ENCODE measurements at places on chromosomes 13 and 19.

- DNase-seq: no peak
These were observed 33.7 kb downstream of the SIAH3 start for GRCh38 chr13:45817833-45818232.

GRCh38 chr13:40375489-40376171, 290.8 kb downstream of the FOXO1 start:
- DNase-seq: no peak

GRCh38 chr13:39159846-39160370, 121.7 kb downstream of the NHLRC3 start:
- no peak for DNase-seq

DNA sequence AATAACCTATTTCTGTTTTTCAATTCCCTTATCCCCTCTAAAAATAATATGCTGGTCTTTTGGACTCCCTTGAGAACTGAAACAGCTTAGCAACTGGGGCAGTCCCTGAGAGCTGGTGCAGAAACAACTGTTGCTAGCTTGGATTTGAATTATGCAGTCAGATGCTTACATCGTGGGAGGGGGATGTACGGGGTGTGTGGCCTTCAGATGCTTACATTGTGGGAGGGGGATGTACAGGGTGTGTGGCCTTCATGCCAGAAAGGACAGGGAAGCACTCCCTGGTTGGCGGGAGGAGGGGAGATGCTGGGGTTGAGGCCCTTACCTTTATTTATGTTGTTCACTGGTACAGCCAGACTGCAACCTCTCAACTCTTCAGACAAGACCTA, 25.6 kb downstream of the LRCH1 start:
- no peak for DNase-seq

DNA sequence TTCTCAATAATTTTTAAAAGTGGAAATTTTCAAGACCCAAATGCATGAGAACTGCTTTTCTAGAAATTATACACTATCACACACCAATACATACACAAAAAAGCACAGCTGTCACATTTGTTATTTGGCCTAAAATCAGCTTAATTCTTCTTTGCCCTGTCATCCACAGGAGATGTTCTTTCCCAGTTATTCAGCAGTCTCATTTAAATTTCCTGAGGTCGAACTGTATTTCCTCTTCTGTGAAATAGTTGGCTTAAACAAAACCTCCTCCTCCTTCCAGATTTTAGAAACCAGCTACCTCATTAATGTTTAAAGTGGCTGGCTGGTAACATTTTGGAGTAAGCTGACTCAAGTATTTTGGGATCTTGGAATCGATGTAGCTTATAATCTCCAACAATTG, 39.1 kb downstream of the SMAD9 start:
- DNase-seq: no peak

DNA sequence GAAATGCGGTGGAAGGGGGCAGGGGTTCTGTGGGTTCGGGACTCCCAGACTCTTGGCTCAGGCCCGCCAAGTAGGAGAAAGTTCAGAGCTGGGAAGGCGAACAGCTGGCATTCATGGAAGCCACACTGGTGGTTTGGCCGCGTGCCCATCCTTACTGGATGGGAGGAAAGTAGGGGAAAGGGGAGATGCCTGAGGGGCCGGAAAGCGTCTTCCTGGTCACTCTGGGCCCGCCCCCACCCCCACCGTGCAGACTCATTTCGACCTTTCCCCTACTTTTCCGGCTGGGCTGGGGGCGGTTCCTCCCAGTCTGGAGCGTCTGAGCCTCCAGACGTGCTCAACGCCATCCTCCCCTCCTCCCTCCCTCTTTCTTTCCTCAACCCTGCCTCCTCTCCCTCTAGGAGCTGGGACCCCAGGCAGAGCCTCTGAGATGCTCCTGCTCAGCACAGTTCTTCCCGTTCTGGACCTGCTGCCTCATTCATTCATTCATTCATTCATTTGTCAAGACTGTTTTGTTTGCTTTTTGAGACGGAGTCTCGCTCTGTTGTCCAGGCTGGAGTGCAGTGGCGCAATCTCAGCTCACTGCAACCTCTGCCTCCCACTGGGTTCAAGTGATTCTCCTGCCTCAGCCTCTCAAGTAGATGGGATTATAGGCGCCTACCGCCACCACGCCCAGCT, 3.5 kb downstream of the ANGPTL4 start:
- DNase-seq: no peak

DNA sequence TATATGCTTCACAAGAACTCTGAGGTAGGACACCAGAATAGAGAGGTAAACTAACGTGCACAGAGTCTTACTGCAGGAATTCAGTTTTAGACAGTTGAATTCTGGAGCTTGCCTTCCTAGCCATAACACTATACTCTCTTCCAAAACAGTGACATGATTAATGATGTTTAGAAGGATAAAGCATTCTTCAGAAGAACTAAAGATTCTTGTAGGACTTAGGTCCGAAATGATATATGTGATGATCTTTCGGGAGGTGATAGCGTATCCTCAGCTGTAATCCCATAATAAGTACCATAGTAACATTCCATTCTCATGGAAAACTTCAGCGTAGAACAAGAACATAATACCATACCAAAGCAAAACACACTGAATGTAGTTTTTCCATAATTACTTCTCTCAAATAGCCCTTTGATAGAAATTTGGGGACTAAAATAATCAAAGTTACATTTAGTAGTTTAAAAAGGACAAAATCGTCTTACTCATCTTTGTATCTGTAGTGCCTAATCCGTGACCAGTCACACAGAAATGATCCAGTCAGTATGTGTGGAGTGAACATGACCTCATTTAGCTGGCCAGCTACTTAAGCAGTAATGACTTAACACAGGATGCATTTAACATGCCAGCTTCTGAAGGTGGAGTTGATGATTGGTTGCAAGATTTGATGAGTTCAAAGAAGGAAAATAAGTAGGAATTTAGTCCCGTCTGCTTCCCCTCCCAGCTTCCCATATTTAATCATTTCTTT, 38.4 kb downstream of the PIBF1 start:
- DNase-seq: no peak

DNA sequence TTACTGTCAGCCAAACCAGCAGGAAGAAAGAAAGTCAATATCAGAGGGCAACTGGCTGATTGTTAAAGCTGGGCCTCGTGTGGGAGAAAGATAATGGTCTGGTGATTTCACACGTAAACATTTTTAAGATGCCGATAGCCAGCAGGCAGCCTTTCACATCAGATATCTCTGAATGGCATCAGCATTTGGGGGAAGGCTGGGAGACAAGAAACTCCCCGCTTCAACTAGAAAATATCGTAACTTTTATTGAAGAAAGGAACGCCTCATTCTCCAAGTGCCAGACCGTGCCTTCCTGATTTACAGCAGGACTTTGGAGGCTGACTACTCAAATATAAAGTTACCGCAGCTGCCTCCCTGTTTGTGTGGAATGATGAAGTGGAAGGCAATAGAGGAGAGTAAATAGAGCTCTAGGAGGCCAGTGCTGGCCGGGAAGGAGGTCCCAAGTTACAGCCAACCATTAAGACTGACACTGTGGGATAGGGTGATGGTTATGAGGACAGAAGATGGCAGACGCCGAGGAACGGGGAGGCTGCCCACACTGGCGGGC, 284.3 kb upstream of the MAB21L1 start:
- no peak for DNase-seq

GRCh38 chr13:52118595-52118994, 10.3 kb downstream of the NEK5 start:
- no peak for DNase-seq

- no peak for DNase-seq
These were observed 421.0 kb upstream of the KLF12 start for GRCh38 chr13:74555276-74555625.

DNA sequence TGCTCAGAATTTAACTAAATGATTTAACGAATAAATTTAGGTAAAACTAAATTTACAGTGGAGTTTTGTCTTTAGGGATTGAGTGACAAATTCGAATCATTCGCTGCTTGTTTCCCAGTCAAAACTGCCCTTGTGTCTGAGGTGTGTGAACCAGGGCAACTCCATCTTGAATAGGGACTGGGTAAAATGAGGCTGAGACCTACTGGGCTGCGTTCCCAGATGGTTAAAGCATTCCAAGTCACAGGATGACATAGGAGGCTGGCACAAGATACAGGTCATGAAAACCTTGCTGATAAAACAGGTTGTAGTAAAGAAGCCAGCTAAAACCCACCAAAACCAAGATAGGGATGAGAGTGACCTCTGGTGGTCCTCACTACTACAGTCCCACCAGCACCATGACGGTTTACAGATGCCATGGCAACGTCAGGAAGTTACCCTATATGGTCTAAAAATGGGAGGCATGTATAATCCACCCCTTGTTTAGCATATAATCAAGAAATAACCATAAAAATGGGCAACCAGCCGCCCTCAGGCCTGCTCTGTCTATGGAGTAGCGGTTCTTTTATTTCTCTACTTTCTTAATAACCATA, 10.2 kb upstream of the ANKRD10 start:
- DNase-seq: no peak

- DNase-seq: no peak
These were observed 8.6 kb downstream of the PPFIA3 start for GRCh38 chr19:49127674-49128544.

- DNase-seq: no peak
These were observed 18.0 kb downstream of the SUCLA2 start for GRCh38 chr13:47983070-47983469.

DNA sequence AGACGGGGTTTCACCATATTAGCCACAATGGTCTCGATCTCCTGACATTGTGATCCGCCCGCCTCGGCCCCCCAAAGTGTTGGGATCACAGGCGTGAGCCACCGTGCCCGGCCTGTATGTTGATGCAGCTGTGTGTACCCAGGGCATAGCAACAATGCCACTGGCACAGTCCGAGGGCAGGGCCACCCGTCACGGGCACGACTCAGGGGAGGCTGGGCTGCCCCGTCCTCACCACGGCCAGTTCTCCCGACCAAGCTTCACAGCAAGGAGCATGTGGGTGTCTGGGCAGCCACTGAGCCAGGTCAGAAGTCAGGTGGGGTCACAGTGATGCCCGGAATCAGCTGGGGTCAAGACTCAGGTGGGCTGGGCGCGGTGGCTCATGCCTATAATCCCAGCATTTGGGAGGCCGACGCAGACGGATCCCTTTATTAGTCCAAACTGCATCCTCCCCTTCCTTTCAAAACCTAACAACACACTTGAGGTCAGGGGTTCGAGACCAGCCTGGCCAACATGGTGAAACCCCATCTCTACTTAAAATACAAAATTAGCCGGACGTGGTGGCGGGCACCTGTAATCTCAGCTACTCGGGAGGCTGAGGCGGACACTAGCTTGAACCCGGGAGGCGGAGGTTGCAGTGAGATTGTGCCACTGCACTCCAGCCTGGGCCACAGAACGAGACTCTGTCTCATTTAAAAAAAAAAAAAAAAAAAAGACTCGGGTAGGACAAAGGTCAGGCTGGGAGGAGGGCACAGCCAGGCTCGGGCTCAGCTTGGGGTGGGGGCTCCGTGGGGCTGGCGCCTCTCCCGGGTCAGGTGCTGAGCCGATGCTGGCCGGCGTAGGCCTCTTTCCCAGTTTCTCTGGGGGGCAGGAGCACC, 1.2 kb upstream of the CDC34 start:
- no peak for DNase-seq

DNA sequence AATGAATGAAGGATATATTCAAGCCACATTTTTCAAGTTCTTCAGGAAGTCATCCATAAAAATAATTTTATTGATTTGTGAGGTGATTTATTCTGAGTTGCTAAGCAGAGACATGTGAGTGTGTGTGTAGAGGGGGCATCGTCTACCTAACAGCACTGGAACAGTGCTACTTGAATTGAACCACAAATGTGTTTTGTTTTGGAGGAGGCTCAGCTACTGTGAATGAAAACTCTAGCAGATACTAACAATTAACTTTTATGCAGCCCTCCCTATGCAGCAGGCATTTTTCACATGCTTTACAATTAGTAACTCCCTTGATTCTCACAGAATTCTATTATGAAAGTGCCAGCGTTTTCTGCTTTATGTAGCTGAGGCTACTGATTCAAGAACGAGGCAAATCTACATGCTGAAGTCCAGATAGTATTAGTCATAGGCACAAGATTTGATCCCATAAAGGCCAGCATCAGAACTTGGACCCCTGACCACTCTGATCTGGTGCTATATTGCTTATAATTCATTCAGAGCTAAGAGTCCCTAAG, 103.7 kb downstream of the MYO16 start:
- DNase-seq: no peak

GRCh38 chr19:32576790-32577189, 4.2 kb upstream of the PDCD5 start:
- DNase-seq: no peak

DNA sequence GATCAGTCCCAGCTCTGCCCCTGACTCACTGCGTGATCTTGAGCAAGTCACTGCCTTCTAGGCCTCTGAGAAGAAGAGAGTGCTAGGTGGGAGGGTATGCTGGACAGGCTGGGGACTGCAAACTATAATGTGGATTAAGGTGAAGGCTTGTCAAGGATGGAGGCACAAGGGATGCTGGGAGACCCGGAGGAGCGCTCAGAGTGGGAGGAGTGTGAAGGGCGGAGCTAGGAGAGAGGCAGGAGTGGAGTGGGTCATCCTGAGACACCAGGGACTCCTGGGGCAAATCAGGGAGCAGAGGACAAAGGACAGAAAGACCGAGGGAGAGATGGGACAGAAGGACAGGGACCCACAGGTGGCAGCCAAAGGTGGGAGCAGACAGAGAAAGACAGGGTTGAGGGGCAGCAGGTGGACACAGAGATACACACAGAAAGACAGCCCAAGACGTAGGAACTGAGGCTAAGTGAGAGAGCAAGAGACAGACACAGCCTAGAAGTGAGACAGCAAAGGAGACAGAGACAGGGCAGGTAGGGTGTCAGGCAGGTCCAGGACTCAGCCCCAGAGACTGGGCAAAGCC, 2.6 kb downstream of the GRIK5 start:
- no peak for DNase-seq

DNA sequence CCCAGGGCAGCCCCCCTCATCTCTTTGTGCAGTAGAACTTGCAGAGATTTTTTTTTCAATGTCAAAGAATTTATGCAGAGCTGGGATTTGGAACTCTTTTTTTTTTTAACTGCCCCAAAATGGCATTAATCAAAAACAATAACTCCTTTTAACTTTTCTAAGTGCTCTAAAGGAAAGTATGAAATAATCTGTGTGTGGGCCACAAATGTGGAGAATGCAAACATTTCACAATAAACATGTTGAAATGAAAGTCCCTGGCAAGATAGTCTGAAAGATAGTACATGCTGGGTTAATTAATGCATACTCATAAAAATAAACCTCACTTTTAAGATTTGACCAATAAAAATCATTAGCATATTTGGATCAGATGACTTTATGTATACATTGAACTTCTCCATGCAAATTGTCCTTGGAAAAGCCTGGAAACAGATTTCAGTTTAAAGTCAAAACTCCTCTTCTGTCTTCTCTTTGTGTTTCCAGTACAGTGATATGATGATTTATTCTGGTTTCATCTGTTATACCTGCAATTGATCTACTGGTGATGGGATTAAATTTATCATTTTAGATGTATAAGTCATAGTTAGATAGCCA, 30.5 kb upstream of the ZNF536 start:
- no peak for DNase-seq

- no peak for DNase-seq
These were observed 73.0 kb downstream of the NALCN start for GRCh38 chr13:101343128-101343787.

GRCh38 chr13:44223770-44224444, 149.7 kb upstream of the SERP2 start:
- no peak for DNase-seq

- no peak for DNase-seq
These were observed 47.5 kb downstream of the SOX21 start for GRCh38 chr13:94664889-94665288.
